Stimulated activated effector memory CD8-positive, alpha-beta T cell treated with anti-CD3 and anti-CD28 coated beads, Interleukin-12 subunit alpha, Interleukin-12 subunit beta, amount 100 ng/mL, for 72 hours (primary cell): ENCODE measurements at places on chromosomes 13 and 19.

DNA sequence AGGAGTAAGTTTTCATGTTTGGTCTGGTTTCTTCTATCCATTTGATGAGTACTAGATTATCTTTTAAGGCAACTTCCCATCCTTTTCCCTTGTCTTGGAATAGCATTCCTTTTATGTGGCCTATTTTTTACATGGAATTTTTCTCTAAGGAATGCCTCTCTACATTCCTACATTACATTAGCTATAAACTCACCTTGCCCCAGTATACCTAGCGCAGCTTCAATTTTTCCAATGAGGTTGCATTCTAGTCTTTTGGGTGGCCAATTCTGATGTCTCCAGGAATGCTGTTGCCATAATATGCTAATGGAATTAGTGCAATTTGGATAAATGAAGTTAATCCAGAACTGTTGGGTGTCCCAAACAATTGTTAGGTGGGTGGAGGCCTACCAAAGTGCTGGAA, 33.8 kb downstream of the KBTBD6 start:
- no peak for DNase-seq

DNA sequence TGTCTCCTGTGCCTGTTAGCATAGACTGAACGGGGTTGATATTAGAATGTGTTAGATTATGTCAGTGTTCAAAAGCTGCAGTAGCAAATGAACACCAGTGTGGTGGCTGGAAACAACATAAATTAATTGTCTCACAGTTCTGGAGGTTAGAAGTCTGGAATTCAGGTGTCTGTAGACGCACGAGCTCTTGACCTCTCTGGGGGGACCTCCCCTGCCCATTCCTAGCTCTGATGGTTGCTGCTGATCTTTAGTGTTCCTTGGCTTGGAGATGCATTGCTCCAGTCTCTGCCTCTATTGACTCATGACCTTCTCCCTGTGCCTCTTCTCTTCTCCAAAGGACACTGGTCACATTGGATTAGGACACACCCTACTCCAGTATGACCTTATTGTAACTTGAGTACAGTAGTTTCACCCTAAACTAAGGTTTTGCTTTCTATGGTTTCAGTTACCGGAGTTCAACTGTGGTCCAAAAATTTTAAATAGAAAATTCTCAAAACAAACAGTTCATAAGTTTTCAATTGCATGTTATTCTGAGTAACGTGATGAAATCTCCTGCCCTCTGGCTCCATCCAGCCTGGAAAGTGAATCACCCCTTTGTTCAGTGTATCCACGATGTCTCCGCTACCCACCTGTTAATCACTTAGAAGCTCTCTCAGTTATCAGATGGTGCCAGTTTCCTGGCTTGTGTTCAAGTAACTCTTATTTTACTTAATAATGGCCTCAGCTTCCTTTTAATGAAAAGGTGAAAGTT, 273.2 kb downstream of the MYO16 start:
- DNase-seq = no peak

DNA sequence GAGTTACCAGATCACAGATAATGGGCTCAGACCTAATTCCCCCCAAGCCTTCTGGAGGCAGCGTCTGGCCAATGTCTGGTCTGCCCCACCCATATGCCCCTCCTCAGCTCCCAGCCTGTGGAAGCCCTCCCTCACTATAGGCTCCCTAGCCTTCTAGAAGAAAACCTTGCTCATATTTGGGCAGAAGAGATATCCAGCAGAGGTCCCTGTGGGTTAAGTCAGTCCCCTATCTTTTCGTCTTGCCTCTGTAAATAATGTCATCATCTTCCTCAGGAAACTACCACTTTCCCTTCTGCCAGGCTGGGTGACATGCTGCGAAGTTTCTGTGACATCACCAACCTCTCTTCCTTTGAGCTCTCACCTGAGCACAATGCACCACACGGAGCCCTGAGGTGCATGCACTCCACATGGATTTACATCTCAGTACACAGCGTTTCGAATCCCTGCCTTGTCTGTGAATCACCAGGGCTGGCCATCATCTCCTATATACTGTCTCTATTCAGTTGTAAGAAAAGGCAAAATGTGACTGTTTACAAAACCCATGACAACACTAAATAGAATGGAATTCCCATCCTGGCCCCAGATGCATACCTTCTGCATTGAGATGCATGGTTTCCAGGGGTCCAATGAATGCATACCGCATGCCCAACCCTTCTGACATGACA, 112.8 kb downstream of the CRYL1 start:
- no peak for DNase-seq

GRCh38 chr13:61084988-61085387, 330.7 kb downstream of the PCDH20 start:
- no peak for DNase-seq

- no peak for DNase-seq
These were observed 24.6 kb upstream of the IRS2 start for GRCh38 chr13:109810761-109811510.

- DNase-seq = no peak
These were observed 15.2 kb upstream of the N4BP2L1 start for GRCh38 chr13:32443111-32443510.
